ENCODE measurements at places on chromosomes 4 and X.

- no peak for DNase-seq
These were observed 790.0 kb downstream of the PCDH18 start for GRCh38 chr4:136742333-136742732.

- no peak for DNase-seq
These were observed 96.4 kb upstream of the ZCCHC13 start for GRCh38 chrX:74207539-74207938.

DNA sequence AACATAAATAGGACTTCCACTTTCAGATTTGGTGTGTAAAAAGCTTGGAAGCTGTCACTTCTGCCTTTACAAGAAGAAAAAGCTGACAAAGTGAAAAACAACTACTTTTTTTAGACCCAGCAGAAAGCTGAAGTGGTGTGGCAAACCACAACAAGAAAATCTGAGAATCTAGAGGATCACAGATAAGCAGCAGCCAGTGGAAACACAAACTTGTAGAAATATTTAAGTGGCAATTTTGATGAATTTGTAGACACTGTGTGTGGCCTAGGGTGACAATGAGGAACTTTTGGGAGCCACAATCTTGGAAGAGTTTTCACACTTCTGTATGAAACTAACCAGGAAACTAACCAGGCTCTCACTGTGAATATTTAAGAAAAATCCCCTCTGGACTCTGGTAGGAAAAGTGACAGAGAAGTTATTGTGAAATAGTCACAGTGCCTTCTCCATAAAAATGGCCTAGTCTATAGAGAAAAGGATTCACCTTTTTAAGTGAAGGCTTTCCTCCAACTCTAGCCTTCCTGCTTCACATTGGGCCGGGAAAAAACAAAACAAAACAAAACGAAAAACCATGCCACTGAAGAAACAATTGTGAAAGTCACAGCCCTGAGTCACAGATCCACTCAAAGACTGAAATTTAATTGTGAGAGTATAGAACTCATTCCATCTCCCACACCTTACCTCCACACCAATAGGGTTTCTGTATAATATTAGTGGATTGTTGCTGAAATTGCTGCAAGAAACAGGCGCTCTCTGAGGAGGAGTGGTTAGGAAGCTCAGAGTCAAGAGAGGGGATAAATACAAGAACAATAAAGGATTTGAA is 26.7 kb upstream of the GUCY1A1 start:
- DNase-seq: no peak

- DNase-seq: no peak
These were observed 182.6 kb downstream of the GABRB1 start for GRCh38 chr4:47213971-47214370.

GRCh38 chr4:123266221-123266620 is 130.4 kb upstream of the SPRY1 start:
- no peak for DNase-seq

DNA sequence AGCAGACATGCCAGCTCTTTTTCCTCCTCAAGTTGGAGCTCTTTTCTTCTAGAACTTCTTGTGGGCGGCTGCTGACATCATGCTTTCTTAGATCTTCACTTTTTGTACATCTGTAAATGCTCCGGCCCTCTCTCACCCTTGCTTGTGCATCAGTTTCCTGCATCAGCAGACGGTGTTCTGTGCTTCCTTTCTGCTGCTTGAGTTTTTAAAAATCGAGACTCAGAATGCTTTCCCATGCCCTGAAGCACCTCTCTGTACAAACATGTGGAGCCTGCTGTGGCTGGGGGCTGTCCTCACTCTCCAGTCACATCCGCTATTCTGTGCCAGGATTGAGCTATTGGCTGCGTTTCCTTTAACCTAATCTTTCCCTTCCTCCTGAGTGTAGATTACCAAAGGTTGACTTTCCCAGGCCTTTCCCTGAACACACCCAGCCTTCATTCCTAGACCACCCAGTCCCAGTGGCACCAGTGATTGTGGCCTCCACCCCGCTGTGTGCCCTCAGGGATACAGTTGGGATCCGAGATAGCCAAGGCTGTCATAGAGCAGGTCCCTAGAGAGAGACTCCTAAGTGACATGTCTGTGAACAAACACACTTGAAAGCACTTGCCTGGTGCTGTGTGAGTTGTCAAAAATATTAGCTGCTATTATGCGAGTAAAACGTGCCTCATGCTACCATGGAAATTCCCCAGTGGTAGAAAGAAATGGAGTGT is 41.9 kb downstream of the TNIP2 start:
- no peak for DNase-seq

- DNase-seq: no peak
These were observed 13.8 kb downstream of the RNF4 start for GRCh38 chr4:2482693-2483092.

GRCh38 chrX:20530406-20530921 is 263.8 kb upstream of the RPS6KA3 start:
- peak; percentile 21 for DNase-seq

DNA sequence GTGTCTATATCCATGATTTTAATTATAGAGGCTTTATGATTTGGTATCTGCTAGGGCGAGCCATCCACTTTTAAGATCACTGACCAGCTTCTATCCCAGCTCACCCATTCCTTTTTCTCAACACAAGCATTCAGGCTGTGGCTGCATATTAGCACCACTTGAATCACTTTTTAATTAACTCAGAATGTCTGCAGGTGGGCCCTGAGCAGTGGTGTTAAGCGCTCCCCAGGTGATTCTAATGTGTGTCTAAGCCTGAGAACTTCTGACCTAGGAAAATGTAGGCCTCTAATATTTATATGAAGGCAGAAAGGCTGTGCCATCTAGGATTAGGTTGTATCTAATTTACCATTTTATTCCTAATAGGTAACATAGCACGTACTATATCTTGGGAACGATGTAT is 19.8 kb upstream of the QRFPR start:
- no peak for DNase-seq

GRCh38 chr4:94115687-94116086 is 92.0 kb upstream of the SMARCAD1 start:
- DNase-seq: no peak

GRCh38 chr4:663438-664428 is 10.3 kb downstream of the ATP5ME start:
- DNase-seq: peak; percentile 35

Measured in stimulated activated CD8-positive, alpha-beta memory T cell treated with anti-CD3 and anti-CD28 coated beads, Interleukin-15, amount 100 ng/mL, for 24 hours (primary cell).